ENCODE measurements at places on chromosomes 16 and 17. TPM values are rescaled to one million over a fixed set of nuclear protein-coding genes. Genes with fewer than 3 reads are reported as not detected.

GRCh38 chr17:34542700-34543336, 36.6 kb upstream of the TMEM132E start:
- peak; percentile 52 for DNase-seq
- H3K27ac ChIP-seq: no peak overlapping the region
- H3K4me1 ChIP-seq: no peaks in the 10 kb centered on the region
- peaks cover 21% of the 10 kb centered on the region for H3K27me3 ChIP-seq
- H3K4me3 ChIP-seq: no peak overlapping the region
- H3K36me3 ChIP-seq: no peaks in the 10 kb centered on the region

DNA sequence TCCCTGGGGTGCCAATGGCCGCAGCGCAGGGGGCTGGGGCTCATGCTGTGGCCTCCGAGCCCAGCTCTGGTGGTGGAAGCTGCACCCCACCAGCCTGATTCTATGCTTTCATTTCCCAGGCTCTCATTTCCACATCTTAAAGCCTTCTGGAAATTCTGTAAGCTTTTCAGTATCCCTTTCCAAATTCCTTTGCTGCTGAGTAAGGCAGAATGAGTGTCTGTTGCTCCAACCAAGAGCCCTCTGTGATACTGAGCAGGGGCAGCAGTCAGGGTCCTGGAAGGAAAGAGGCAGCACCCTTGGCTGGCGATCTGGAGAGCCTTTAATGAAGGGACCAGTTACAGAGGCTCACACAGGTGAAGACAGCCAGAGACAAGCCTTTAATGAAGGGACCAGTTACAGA, 79.5 kb upstream of the FOXF1 start:
- H3K27ac ChIP-seq: no peak overlapping the region
- H3K27me3 ChIP-seq: peaks cover 12% of the 10 kb centered on the region
- no peaks in the 10 kb centered on the region for H3K36me3 ChIP-seq

- H3K4me3 ChIP-seq: no peak overlapping the region
- H3K36me3 ChIP-seq: no peaks in the 10 kb centered on the region
- peaks cover 4% of the 10 kb centered on the region for H3K4me1 ChIP-seq
- no peak overlapping the region for H3K27ac ChIP-seq
- peak; percentile 61 for DNase-seq
- no peaks in the 10 kb centered on the region for H3K27me3 ChIP-seq
Observed at GRCh38 chr16:82033006-82033405, 2.0 kb upstream of the HSD17B2 start.

Gene WNT9B
- total RNA-seq: 0.80 TPM

Gene CX3CL1
- total RNA-seq: 33.6 TPM

GRCh38 chr17:78032166-78032565, 73.7 kb downstream of the TNRC6C start:
- H3K27me3 ChIP-seq: no peaks in the 10 kb centered on the region
- peaks cover 26% of the 10 kb centered on the region for H3K36me3 ChIP-seq
- H3K27ac ChIP-seq: no peak overlapping the region
- peaks cover 4% of the 10 kb centered on the region for H3K4me1 ChIP-seq
- H3K4me3 ChIP-seq: no peak overlapping the region
- no peak for DNase-seq

DNA sequence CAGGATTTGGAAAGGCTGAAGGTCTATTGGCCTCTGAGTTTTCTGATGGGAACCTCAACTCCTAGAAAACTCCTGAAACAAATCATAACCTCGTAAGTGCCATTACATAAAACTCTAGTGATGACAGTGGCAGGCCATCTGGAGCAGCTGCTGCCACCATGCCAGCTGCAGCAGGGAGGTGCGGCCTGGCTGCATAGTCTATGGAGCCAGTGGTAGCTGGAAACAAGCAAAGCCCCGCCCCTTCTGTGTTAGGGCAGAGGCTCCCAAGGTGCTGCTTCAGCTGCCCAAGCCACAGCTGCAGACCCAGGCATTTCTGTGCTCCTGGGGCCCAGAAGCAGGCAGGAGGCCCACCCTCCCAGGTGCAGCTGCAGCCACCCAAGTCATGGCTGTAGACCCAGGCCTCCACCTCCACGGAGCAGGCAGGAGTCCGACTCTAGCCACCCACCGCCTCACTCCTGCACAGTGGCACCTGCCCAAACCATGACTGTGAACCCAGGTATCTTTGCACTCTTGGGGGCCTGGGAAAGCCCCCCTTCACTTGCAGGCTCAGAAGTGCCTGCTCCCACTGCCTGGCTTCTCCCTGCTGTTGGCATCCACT, 254.1 kb upstream of the KCNJ16 start:
- no peak overlapping the region for H3K4me3 ChIP-seq
- H3K36me3 ChIP-seq: no peaks in the 10 kb centered on the region
- H3K27me3 ChIP-seq: no peaks in the 10 kb centered on the region
- H3K27ac ChIP-seq: no peak overlapping the region

Gene SREBF1
- 77.2 TPM for total RNA-seq

DNA sequence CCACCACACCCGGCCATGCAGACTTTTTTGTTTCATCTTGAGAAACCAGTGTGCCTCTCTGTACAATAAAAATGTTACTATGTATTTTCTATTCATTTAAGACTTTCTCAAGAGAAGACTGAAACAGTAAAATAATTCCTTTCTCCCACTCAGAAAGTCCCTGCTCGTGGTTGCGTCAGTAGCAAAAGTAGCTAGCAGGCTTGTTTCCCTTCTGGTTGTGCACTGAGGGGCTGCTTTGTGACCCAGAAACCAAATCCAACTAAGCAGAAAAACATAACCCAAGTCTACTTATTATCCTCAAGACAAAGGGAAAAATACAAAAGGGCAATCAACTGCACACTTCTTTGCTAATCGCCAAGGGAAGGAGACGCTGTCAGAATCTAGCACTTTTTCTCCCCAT, 3.4 kb upstream of the PNPO start:
- H3K4me1 ChIP-seq: peaks cover 26% of the 10 kb centered on the region
- no peak overlapping the region for H3K4me3 ChIP-seq
- no peak for DNase-seq
- no peaks in the 10 kb centered on the region for H3K36me3 ChIP-seq

- no peak overlapping the region for H3K27ac ChIP-seq
- H3K36me3 ChIP-seq: peaks cover 5% of the 10 kb centered on the region
- H3K27me3 ChIP-seq: no peaks in the 10 kb centered on the region
- peak; percentile 68 for DNase-seq
- peaks cover 25% of the 10 kb centered on the region for H3K4me1 ChIP-seq
- no peak overlapping the region for H3K4me3 ChIP-seq
Observed at GRCh38 chr17:78842881-78843565, 2.4 kb upstream of the USP36 start.

GRCh38 chr16:54568906-54569807, 282.6 kb upstream of the IRX3 start:
- no peaks in the 10 kb centered on the region for H3K4me1 ChIP-seq
- H3K27me3 ChIP-seq: peaks cover 5% of the 10 kb centered on the region
- no peak for DNase-seq
- no peak overlapping the region for H3K4me3 ChIP-seq

DNA sequence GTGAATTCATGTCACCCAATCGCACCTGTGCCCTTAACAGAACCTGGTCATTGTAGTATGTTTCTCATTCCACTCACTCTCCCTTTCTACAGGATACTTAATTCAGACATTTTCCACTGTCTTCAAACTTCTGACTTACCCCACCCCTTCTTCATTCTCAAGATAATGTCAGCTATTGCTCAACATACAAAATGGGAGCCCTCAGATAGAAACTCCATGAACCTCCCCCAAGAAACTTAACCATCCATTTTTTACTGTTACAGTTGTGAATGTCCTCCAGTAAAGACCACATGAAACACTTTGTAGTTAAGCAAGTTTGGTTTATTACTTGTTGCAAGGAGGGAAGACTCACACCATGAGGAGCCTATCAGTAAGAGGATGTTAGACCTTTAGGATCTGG, 22.1 kb upstream of the ARHGAP17 start:
- DNase-seq: no peak
- H3K4me1 ChIP-seq: peaks cover 7% of the 10 kb centered on the region
- no peaks in the 10 kb centered on the region for H3K36me3 ChIP-seq

DNA sequence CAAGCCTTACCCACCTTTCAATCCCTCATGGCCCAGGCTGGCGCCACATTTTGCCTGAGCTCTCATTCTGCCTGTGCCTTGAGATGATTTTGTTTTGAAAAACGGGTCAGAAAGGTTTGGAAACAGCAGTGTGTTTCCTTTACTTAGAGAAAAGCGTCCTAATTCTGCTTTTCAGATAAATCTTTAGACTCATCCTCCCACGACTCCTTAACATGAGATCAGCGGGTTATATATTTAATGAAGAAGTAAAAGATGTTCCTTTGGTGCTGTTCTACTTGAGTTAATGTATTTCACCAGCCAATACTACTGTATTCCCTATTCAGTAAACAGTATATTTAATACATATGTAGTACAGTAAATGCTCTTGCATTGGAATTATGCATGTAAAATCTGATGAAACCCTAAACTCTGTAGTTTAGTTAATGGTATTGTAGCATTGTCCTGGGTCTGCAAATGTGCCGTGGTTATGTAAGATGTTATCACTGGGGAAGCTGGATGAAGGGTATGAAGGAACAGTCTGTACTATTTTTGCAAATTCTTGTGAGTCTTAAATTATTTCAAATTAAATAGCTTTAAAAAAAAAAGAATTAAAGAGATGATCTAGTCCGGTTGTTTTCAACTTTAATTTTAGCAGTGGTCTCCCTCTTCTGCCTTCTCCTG, 199.4 kb upstream of the CACNG5 start:
- no peak for DNase-seq
- no peak overlapping the region for H3K4me3 ChIP-seq
- no peaks in the 10 kb centered on the region for H3K36me3 ChIP-seq
- no peaks in the 10 kb centered on the region for H3K4me1 ChIP-seq
- H3K27ac ChIP-seq: no peak overlapping the region

Gene SPATA32
- not detected for total RNA-seq

Data from lower lobe of right lung (tissue), 2 donors.